ENCODE measurements at places on chromosomes 2 and 18.

DNA sequence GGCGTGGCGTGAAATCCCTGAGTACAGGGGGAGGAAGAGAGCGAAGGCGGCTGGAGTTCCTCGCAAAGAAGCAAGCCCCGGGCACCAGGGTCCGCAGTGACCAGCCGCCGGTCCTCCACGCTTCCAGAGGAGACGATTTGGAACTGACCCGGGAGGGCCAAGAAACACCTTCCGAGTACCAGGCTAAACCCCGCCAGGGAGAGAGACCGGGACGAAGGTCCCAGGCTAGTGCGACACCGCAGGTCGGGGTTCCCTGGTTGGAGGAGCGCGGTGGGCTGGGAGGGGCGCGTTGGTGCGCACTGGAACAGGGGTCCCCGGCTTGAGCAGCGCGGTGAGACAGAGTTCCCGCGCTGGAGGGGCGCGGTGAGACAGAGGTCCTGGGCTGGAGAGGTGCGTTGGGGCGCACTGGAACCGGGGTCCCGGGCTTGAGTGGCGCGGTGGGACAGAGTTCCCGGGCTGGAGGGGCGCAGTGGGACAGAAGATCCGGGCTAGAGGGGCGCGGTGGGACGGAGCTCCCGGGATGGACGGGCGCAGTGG is 901 bp downstream of the WDFY1 start:
- DNase-seq: peak; percentile 89

DNA sequence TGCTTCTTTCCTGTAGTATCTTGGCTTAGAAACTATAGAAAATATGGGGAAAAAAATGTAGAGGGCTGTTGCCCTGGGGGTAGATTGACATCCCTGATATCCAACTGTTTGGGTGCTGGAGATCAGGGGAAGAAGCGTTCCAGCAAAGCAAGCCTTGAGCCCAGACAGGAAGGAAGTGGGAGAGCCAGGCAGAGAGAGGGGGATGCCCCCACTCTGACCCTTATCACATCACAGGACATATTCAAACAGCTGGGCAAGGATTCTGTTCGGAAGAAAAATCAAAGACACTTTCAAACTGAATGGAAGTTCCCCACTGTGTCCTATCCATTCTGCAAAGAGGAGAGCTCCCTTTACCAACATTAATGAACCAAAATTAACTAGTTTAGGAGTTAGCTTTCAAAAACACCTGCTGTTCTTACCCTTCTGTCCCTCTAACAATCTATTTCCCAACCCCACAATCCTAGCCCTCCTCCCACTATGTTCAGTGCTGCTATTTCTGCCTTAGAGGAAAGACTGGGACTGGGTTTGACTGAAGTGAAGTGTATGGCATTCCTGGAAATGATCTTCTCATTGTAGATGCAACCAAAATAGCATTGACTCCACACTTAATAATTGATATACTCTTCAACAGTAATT is 16.9 kb upstream of the KCNG3 start:
- no peak for DNase-seq

DNA sequence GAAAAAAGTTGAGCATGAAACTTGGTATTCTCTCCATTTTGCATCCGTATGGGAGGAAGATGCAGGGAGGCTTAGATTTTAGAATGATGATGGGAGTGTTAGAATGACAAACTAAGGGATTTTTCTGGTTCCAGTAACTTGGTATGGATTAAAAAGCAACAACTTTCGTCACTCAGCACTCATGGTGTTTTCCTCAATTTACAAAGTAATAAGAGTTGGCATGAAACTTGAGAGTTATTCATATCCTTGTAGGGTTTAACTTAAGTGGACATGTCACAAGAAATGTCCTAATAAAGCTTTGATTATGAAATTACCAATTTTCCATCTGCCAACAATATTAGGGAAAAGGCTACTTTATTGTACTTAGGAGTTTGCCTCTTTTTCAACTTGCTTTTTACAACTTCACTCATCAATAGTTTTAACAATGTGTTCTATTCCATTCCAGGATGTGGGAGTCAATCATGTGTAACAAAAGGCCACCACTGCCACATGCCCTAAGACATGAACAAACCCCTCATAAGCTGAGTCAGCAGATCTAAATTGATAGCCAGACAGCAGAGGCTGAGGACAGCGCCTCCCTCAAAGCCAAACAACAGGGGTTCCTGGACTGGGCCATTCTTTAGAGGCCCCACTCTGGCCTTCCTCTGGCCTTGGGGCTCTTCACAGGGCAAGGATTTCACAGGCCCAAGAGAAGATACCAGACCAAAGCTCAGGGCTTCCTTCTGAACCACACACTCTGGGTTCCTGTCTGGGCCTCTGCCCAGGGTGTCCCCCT is 265.8 kb downstream of the TNS1 start:
- DNase-seq: no peak

GRCh38 chr2:165584126-165584654 is 114.7 kb downstream of the CSRNP3 start:
- DNase-seq: no peak

- no peak for DNase-seq
Observed at GRCh38 chr2:207394812-207395534, 134.8 kb upstream of the CREB1 start.

- DNase-seq: no peak
Observed at GRCh38 chr18:55841314-55841713, 253.3 kb upstream of the TCF4 start.

DNA sequence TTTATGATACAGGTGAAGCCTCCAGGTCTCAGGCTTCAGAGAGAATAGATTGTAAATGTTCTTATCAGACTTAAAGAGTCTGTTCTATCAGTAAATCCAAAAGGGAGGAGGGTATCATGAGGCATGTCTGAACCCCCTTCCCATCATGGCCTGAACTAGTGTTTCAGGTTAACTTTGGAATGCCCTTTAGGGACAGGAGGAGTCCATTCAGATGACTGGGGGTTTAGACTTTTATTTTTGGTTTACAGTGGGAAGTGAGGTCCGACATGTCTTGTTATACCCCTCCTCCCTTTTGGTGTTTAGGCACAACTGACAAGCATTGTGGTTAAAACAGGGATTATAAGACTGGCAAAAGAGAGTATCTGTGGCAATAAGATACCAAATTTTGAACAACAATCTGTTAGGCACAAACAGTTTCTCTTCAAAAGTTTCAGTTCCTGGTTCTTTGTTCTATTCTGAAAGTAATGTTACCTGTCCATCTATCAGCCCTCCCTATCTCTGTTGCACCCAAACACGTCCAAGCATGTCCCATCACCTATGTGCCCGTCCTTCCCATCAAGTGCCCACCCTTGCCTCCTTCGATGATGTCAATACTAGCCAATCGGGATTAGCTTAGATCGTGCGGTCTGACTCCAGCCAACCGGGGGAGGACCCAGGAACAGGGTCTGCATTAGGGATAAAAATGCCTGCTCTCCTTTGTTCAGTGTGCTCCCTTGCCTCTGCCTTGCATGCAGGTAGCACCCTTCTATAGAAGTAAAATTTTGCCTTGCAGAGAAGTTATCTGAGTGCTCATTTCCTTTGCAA is 16.4 kb downstream of the TCF23 start:
- no peak for DNase-seq

- no peak for DNase-seq
Observed at GRCh38 chr18:70330887-70331286, 42.0 kb downstream of the SOCS6 start.

- DNase-seq: no peak
Observed at GRCh38 chr2:31383471-31384153, 30.9 kb downstream of the XDH start.

- no peak for DNase-seq
Observed at GRCh38 chr18:55983433-55983832, 395.4 kb upstream of the TCF4 start.

DNA sequence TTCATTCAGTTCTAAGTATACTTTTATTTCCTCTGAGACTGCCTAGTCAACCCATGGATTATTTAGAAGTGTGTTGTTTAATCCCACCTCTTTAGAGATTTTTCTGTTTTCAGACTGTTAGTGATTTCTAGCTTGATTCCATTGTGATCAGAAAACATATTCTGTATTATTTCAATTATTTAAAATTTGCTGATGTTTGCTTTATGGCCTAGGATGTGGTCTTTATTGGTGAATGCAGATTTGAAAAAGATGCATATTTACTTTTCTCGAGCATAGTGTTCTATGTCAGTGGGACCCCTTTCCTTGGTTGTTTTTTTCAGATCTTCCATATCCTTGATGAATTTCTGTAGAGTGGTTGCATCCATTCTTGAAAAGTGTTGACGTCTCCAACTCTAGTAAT is 487.2 kb upstream of the HS6ST1 start:
- DNase-seq: no peak

DNA sequence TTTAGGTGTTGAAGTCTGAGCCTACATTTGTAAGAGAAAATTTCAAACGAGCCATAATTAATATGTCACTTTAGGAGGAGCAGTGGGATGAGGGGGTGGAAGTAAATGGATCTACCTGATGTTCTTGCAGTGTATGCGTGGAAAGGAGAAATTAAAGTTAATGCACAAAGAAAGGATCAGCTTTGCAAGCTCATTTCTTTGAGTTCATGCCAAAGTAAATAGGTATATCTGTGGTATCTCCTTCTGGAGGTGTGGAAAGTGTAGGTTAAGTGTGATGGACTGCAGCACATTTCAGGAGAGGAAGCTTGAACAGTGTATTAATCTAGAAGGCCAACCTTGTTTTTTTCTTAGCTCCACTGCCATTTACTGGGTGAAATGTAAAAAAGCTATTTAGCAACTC is 307.5 kb upstream of the ZEB2 start:
- no peak for DNase-seq

- DNase-seq: no peak
Observed at GRCh38 chr18:8752329-8752728, 47.0 kb downstream of the MTCL1 start.

- no peak for DNase-seq
Observed at GRCh38 chr2:231315896-231316295, 79.6 kb upstream of the B3GNT7 start.

- DNase-seq: no peak
Observed at GRCh38 chr18:48622911-48623431, 84.1 kb downstream of the CTIF start.

GRCh38 chr2:45152691-45153090 is 143.4 kb upstream of the SIX2 start:
- no peak for DNase-seq

DNA sequence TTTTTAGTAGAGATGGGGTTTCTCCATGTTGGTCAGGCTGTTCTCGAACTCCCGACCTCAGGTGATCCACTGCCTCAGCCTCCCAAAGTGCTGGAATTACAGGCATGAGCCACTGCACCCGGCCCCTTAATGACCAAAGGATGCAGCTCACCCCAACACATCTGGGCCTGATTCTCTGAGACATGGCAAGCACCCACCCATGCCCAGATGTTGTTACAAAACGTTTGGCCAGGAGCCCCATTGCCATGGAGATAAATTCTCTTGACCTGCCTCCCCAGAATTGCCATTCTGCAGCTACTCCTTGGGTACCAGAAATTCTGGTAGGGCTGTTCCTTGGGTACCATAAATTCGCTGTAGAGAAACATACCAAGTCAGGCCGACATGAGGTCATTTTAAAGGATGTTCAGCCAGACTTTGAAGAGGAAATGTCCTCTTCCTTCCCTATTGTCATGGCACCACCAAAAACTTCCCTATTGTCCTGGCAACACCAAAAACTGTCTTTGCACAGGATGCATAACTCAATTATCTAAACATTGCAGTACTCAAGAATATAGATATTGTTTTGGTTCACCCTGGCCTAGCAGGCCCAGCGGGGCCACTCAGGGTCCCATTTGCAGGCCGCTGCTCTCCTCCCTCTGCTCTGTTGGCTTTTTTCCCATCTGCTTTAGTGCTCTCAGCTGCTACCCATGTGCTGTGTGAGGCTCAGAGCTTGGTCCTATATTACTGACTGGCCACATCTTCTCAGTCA is 160.9 kb upstream of the TTC39C start:
- no peak for DNase-seq

GRCh38 chr2:112784199-112785189 is at the start of gene IL1A:
IL1A (minus strand) TSS chr2:112784493; CDS start chr2:112783770, 723 bp downstream.
- no peak for DNase-seq

- DNase-seq: peak; percentile 42
Observed at GRCh38 chr2:97645112-97645694, 659 bp upstream of the COX5B start.

- DNase-seq: no peak
Observed at GRCh38 chr2:169748319-169748718, 14.7 kb downstream of the KLHL23 start.

DNA sequence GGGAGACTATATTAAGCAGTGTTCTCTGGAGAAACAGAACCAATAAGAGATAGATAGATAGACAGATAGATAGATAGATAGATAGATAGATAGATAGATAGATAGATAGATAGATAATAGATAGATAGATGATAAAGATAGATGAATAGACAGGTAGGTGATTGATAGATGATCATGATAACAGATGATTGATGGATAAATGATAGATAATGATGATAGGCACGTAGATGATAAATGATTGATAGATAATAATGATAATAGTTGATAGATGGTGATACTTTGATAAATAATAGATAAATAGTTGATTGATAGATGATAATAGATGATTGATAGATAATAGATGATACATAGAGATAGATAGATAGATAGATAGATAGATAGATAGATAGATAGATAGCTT is 48.5 kb downstream of the BOD1L2 start:
- DNase-seq: no peak

GRCh38 chr2:134919341-134920210 is 954 bp downstream of the CCNT2 start:
- peak; percentile 44 for DNase-seq

Measured in upper lobe of left lung (tissue), 6 donors.